ENCODE measurements at places on chromosomes 6 and 20.

DNA sequence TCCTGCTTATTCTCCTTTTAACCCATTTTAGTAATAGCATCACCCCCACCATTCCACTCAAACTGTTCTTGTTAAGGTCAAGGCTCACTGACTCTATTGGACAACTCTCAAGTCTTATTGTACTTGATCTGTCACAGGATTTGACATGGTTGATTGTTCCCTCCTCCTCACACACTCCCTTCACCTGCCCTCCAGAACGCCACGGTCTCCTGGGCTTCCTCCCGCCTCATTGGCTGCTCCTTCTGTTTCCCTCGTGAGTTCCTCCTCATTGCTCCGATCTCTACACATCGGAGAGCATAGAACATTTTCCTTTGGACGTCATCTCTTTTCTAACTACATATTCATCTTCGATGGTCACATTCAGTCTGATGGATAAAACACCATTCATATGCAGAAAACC lies 55.1 kb downstream of the STMND1 start:
- no peak for DNase-seq

DNA sequence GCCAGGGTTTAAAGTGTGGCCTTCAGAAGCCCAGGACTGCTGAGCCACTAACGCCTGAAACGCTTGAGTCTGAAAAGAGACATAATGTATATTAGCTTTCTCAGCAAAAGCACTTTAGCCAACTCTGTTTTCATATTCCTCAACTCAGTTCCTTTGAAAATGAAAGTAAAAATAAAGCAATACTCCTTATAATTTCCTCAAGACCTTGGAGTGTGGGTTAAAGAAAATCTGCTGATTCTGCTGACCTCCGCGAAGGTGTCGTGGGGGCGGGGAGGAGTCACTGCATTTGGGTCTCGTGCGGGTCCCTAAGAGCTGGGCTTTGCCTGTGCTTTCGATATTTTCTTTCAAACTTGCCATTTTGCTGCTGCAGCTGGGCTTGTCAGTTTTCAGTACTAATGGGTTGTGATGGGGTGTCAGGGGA lies 142.2 kb upstream of the ARID1B start:
- DNase-seq: no peak

GRCh38 chr6:169853196-169854082 lies 102.0 kb downstream of the ERMARD start:
- no peak for DNase-seq

DNA sequence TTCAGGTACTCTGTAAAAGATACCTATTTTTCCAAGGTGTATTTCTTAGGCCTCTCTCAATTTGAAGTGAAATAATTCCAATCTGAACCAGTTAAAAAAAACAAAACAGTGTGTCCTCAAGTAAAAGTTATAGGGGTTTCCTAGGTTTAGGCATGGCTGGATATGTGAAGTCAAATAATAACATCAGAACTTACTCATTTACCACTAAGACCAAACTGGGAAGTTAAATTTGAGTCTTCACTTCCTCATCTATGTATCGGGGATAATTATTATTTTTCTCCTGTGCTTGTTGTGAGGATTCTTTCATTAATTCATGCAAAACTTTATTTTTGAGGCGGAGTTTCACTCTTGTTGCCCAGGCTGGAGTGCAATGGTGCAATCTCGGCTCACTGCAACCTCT lies 86.2 kb upstream of the PTPRK start:
- no peak for DNase-seq

DNA sequence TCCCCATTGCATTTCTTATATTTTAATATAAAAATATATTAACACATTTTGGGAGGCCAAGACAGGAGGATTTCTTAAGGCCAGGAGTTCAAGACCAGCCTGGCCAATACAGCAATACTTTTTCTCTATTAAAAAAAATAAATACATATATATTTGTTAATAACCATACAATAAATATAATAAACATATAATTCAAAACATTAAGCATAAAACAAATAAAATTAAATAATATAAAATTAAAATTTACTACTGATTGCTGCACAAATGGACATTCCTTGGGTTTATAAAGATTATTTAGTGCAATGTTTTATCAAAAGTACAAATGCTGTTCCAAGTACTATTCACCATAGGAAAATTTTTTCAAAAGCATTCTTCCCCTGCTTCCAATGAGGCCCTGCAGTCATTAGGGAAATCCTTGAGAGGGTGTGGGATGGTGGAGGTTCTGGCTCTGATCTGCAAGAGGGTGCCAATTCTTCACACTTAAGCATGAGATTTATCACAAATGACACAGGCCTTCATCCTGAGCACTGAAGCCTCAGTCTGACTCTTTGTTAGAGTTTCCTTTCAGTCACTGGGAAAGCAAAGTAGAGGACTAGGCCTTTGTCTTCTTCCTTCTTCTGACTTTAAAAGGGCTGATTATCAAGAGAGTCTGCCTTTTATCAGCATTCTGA lies 596.7 kb downstream of the EPM2A start:
- DNase-seq: no peak

DNA sequence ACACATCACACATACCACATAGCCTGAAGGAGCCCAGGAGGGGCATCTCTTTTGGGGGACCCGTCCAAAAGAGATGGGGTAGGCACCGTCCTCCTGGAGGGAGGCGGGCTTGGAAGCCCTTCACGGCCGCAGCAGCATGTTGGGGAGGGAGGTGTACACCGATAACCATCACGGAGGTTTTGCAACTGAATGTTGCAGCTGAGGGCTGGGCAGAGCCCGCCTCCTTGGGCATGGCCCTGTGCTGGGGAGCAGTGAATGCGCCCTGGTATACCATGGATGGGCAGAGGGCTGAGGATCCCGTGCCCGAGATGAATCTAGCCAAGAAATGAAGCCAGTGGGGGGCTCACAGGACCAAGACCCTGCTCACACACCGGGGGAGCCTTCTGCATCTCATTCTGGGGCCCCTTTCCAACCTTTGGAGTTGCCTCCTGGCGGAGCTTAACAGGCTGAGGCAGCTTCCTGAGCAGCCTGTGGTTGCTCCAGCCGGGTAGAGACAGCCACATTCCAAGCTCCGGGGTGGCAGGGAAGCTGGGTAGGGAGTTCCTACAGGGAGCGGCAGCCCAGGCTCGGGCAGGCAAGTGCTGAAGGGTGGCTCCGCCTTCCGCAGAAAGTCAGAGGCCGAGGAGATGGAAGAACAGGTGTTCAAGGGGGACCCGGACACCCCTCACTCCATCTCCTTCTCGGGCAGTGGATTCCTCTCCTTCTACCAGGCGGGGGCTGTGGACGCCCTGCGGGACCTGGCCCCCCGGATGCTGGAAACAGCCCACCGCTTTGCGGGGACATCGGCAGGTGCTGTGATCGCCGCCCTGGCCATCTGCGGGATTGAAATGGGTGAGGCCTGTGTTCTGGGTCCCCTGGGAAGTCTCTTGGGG lies at the start of gene PNPLA1:
TSS of gene PNPLA1 (plus strand) at position 227 of the 872 bp plus-strand sequence. CDS start at position 627, 400 bp downstream.
- no peak for DNase-seq

Measured in activated T-helper 1 cell treated with anti-CD3 and anti-CD28 coated beads, Interleukin-2, amount 50 U/mL, for 16 hours (primary cell).